Aorta (tissue), 5 donors: ENCODE measurements at places on chromosomes 4 and X. TPM values are rescaled to one million over a fixed set of nuclear protein-coding genes. Genes with fewer than 3 reads are reported as not detected.
A peak's percentile ranks its signal among the peaks of the same experiment; 100 is the strongest.

DNA sequence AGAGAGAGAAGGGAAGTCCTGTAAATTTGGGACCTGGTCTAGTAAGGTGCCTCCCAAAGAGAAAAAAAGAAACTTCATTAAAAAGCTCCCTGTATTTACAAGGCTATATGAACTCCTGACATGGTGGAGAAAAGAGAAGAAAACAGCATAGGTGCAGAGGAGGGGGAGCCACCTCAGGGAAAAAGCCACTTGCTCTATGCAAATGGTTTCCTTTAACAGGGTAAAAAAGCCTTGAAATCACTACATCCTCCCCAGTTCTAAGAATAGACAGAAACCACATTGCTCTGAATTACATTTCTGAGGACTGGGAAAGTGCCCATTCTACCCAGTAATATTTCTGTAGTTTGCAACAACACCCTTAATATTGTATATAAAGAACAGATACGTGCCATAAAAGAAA is 165.5 kb downstream of the KLF8 start:
- DNase-seq = no peak
- no peaks in the 10 kb centered on the region for H3K36me3 ChIP-seq
- H3K27ac ChIP-seq = no peak overlapping the region
- no peak overlapping the region for H3K4me3 ChIP-seq

DNA sequence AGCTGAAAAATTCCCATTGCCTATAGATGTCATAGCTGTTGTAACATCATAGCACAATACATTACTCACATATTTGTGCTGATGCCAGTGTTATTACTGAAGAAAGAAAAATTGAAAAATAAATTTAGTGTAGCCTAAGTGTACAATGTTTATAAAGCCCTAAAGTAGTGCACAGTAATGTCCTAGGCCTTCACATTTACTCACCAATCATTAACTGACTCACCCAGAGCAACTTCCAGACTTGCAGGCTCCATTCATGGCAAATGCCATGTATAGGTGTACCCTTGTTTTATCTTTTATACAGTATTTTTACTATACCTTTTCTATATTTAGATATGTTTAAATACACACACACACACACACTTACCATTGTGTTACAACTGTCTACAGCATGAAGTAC is 265.4 kb upstream of the MAGEB18 start:
- no peak for DNase-seq
- H3K4me1 ChIP-seq = no peaks in the 10 kb centered on the region
- no peaks in the 10 kb centered on the region for H3K36me3 ChIP-seq
- no peaks in the 10 kb centered on the region for H3K27me3 ChIP-seq

GRCh38 chr4:36374836-36375511 is 93.6 kb downstream of the DTHD1 start:
- H3K27ac ChIP-seq = no peak overlapping the region
- H3K27me3 ChIP-seq = no peaks in the 10 kb centered on the region
- H3K4me1 ChIP-seq = no peaks in the 10 kb centered on the region
- H3K4me3 ChIP-seq = no peak overlapping the region

GRCh38 chrX:148958901-148959300 is 458.5 kb downstream of the AFF2 start:
- no peaks in the 10 kb centered on the region for H3K36me3 ChIP-seq
- no peaks in the 10 kb centered on the region for H3K27me3 ChIP-seq
- no peak for DNase-seq
- no peak overlapping the region for H3K27ac ChIP-seq

DNA sequence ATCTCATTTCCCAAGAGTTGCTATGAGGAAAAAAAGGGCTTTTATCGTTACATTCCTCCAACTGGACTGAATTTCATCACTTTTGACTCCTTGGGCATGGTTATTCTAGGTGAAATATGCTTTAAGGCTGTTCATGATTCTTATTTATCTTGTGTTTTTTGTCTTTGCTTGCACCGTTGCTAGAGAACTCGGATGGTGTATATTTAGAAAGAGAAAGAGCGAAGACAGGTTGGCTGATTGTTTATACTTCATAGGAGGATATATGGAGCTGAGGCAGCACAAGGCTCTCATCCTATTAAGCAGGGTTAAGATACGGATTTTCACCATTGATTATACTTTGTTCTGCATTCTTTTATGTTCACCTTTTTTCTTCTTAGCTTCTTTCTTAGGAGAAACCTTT is 94.9 kb upstream of the GEMIN8 start:
- DNase-seq = no peak
- no peak overlapping the region for H3K4me3 ChIP-seq
- H3K27me3 ChIP-seq = no peaks in the 10 kb centered on the region

- H3K27ac ChIP-seq = no peak overlapping the region
- peaks cover 3% of the 10 kb centered on the region for H3K36me3 ChIP-seq
- H3K4me1 ChIP-seq = no peaks in the 10 kb centered on the region
- H3K4me3 ChIP-seq = no peak overlapping the region
- H3K27me3 ChIP-seq = no peaks in the 10 kb centered on the region
- DNase-seq = no peak
These were observed 1.7 kb downstream of the ARAF start for GRCh38 chrX:47562615-47563243.

DNA sequence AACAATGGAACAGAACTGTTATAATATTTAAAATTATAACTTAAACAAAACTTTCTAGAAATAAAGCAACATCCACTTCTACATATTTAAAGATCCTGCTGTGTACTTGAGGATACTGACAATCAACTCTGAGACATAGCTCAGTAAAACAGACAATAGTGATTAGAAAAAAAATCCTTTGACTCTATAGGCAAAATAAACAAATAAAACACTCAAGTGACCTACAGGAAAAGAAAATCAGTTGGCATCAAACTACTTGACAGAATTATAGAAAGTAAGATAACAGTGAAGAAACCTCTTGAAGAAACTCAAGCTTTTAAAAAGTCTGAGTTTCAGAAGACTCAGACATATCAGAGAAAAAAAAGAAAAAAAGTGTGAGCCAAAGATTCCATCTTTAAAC is 55.9 kb upstream of the THOC2 start:
- H3K36me3 ChIP-seq = no peaks in the 10 kb centered on the region
- H3K27me3 ChIP-seq = no peaks in the 10 kb centered on the region
- no peak for DNase-seq
- no peak overlapping the region for H3K27ac ChIP-seq
- H3K4me3 ChIP-seq = no peak overlapping the region

DNA sequence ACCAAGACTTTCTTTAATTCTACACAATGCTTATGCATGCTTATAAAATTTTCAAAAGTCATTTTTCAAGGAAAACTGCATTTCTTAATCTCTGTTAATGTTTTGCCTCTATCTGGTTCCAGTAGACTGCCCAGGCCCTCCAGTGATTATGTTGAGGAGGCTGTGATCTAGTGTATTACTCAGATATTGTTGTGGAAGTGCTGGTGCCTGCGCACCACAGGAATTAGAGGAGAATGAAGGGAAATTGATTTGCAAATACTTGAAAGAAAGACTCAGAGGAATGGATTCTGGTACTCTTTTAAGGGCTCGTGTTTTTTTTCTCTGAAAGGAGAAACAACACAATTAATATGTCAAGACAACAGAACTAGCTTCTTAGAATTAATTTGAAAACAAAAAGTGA is 1015.1 kb downstream of the RPA4 start:
- H3K27me3 ChIP-seq = no peaks in the 10 kb centered on the region
- H3K27ac ChIP-seq = no peak overlapping the region
- no peaks in the 10 kb centered on the region for H3K4me1 ChIP-seq
- no peaks in the 10 kb centered on the region for H3K36me3 ChIP-seq
- no peak overlapping the region for H3K4me3 ChIP-seq
- no peak for DNase-seq

DNA sequence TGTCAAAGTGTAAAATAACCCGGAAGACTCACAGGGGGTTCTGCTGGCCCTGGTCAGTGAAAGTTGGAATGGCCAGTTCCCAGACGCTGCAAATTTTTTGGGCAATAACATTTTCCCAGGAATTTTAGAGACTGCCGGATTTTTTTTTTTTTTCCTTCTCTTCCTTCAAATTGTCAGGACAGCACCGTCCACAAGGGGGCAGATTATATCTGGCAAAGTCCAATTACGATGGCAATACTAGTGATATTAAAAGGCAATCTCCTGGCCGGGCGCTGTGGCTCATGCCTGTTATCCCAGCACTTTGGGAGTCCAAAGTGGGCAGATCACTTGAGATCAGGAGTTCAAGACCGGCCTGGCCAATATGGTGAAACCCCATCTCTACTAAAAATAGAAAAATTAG is 20.5 kb downstream of the SLC25A5 start:
- peak; percentile 67 for DNase-seq
- H3K4me3 ChIP-seq = no peak overlapping the region
- no peak overlapping the region for H3K27ac ChIP-seq
- H3K4me1 ChIP-seq = no peaks in the 10 kb centered on the region

DNA sequence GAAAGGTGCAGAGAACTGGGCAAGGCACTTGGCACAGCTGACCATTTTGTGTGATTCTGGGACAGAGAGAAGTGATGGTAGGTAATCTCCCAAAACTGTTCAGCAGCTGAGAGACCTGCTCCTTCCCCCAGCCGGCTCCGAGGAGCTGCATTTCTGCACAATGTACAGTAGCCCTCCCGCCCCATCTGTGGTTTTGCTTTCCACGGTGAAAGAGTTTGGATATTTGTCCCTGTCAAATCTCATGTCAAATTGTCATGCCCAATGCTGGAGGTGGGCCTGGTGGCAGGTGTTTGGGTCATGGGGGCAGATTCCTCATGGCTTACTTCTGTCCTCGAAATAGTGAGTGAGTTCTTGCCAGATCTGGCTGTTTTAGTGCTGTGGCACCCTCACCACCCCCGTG is 90.5 kb upstream of the CD99 start:
- H3K4me1 ChIP-seq = no peaks in the 10 kb centered on the region
- no peaks in the 10 kb centered on the region for H3K36me3 ChIP-seq
- no peak overlapping the region for H3K4me3 ChIP-seq
- no peak for DNase-seq
- no peaks in the 10 kb centered on the region for H3K27me3 ChIP-seq
- H3K27ac ChIP-seq = no peak overlapping the region

DNA sequence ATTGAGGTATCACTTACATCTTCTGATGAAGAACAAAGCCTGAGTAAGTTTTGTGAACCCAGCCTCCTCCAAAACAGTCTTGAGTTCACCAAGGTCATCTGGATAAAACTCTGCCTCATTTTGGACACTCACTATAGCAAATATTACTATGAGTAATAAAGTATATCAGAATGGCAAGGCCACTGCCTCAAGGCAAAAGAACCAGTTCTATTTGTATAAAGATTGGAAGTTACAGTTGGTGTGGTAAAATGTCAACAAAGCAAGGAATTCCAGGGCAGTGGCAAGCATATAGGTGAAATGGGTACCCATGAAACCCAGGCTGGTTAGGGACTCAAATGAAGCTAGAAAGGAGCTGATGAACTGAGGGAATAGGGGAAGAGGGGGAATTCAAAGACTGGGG is 2.4 kb upstream of the ARHGEF6 start:
- H3K27me3 ChIP-seq = no peaks in the 10 kb centered on the region
- no peak overlapping the region for H3K4me3 ChIP-seq
- H3K4me1 ChIP-seq = no peaks in the 10 kb centered on the region
- H3K27ac ChIP-seq = no peak overlapping the region
- H3K36me3 ChIP-seq = no peaks in the 10 kb centered on the region

DNA sequence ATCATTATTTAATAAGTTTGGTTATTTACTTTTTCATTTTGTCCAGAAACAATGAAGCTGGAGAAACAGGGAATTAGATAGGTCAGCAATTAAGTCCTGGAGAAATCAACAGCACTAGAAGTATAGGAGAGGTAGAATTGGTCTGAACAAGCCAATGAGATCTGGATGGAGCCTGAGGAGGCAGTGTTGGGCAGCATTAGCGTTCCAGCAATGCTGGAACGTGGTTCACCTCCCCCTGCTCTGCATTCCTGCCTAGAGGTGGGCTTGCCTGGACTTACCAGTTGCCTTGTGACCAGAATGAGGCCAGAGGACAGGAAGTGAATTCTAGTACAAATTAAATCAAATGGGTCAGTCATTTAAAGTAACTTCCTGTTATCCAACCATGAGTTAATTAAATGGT is 4.6 kb downstream of the RASSF6 start:
- no peak for DNase-seq
- H3K4me1 ChIP-seq = no peaks in the 10 kb centered on the region
- H3K27me3 ChIP-seq = no peaks in the 10 kb centered on the region
- H3K27ac ChIP-seq = no peak overlapping the region

DNA sequence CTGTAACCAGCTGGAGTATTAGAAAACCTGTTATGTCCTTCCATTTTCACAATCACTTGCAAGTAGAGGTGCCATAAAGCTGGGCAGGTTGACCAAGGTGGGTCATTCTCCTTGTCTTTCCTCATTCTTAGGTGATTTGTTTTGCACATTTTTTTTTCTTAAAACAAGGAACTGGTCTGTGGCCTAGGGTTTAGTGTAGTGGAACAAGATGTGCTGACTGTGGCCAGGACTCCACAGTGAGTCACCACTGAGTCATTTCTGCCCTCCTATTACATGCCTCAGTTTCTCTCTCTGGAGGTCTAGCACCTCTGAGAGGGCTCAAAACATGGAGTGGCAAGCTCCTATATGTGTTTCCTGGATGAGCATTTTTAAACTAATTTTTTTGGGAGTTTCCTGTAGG is 355.9 kb downstream of the GPM6A start:
- no peaks in the 10 kb centered on the region for H3K27me3 ChIP-seq
- no peaks in the 10 kb centered on the region for H3K4me1 ChIP-seq
- DNase-seq = no peak

GRCh38 chr4:15695240-15695699 is 7.6 kb upstream of the BST1 start:
- H3K4me1 ChIP-seq = no peaks in the 10 kb centered on the region
- DNase-seq = no peak
- no peak overlapping the region for H3K27ac ChIP-seq
- no peaks in the 10 kb centered on the region for H3K36me3 ChIP-seq
- H3K27me3 ChIP-seq = no peaks in the 10 kb centered on the region

DNA sequence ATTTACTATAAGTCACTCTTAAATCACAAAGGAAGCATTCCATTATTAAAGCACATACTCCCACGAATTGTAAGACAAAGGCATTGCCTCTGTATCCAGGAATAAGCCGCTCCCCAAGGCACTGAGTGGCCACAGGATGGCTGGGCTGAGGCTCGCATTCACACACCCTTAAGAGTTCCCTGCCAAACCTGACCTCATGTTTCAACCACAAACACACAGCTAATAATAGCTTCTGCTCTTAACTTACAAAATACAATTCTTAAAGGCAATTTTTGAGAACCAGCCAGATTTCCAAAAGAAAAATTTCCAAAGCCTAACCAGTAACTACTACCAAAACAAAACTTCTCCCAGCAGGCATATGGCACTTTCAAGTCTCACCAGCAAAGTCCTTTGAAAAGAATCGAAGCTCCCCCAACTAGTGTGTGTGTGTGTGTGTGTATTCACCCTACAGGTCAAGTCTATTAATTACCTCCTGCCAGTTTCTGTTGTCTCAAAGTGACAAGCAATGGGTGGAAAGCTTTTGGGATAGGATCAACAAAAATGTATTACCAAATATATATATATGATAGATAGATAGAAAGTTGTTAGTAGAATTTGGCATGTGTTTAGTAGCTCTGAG is 36.0 kb downstream of the ARHGAP6 start:
- peak; percentile 53 for DNase-seq
- H3K4me1 ChIP-seq = no peaks in the 10 kb centered on the region
- no peaks in the 10 kb centered on the region for H3K27me3 ChIP-seq
- H3K27ac ChIP-seq = no peak overlapping the region

- DNase-seq = no peak
- no peak overlapping the region for H3K4me3 ChIP-seq
- H3K36me3 ChIP-seq = no peaks in the 10 kb centered on the region
- no peak overlapping the region for H3K27ac ChIP-seq
- no peaks in the 10 kb centered on the region for H3K4me1 ChIP-seq
These were observed 343.7 kb upstream of the KLF3 start for GRCh38 chr4:38320343-38320695.

Gene SPANXA1
- not detected for total RNA-seq

Gene TMPRSS11A
- not detected for total RNA-seq

Gene SMIM31
- not detected for total RNA-seq

Gene STOX2
- 5.7 TPM for total RNA-seq

Gene HPGDS
- total RNA-seq = 3.2 TPM

Gene SPANXC
- total RNA-seq = not detected

Gene SMR3A
- total RNA-seq = not detected
